RPMI8226 (cell line): ENCODE measurements at places on chromosomes 12 and 14.
A peak's percentile ranks its signal among the peaks of the same experiment; 100 is the strongest.

DNA sequence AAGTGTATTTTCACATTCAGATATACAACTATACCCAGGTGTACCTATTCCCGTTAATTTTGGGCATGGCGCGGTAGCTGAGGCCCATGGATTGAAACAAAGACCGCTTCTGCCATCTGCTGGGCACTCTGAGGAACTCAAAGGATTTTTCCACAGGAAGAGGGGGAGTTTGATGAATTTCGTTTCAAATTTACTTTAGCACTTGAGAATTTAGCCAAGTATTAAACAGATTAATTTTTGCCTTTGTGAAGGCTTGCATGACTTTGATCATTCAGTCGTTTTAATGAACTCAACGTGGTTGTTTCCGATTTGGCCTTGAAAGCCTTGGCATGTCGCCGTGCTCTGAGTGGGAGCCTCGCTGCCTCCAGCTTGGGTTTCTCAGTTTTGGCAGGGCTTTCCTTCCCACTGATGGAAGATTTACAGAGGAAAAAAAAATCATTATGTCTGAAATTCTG lies 153.2 kb upstream of the DDHD1 start:
- peak; percentile 33 for DNase-seq

- peak; percentile 56 for DNase-seq
These were observed 42.0 kb downstream of the TRAF3 start for GRCh38 chr14:102819176-102819628.

GRCh38 chr12:115308918-115309317 lies 624.9 kb upstream of the TBX3 start:
- no peak for DNase-seq

- peak; percentile 65 for DNase-seq
These were observed 1.1 kb upstream of the YY1 start for GRCh38 chr14:100237735-100238418.

- DNase-seq, result peak; percentile 31
These were observed 1.0 kb downstream of the DGKA start for GRCh38 chr12:55931780-55932550.

DNA sequence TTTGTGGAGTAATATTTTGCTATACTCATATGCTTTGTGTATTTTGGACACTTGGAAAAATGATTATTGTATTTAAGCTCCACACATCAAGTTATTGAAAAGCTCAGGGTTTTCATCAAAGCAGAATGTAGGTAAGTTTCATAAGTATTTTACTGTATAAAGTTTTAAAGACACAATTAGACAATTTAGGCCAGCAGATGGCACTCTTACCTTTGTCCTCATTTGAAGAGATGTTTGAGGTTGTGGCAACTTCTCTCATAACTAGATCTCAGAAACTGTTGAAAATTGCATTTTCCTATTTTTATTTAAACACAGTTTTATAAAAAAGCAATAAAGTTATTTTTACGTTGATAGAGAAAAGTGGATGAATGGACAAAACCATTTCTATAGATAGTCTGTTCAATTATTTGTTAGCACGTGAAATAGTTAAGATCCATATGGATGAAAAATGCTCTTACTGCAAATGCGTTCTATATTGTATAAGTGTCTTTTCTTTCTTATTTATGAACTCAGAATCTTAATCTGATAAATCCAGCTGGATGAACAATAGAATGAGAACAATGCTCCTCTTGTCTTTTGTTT lies 300.0 kb downstream of the AEBP2 start:
- DNase-seq, result peak; percentile 64

DNA sequence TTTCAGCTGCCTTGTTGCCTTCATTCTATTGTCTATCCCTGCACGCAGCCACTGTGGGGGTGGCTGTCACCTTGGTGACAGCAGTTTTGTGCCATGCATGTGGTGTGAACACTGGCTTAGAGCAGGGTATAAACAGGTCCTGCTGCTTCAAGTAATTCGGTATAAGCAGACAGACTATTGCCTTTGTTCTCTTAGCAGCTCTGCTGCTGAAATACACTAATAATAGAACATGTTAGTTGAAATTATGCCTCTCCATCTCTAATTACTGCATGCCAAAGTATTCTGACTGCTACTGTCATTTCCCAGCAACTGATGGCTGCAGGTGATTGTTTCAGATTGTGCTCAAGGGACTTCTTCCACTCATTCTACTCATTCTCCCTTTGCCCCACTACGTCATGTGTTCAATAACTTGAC lies 34.6 kb downstream of the PTPRO start:
- no peak for DNase-seq

GRCh38 chr12:54442961-54443360 lies 23.9 kb upstream of the ITGA5 start:
- no peak for DNase-seq

DNA sequence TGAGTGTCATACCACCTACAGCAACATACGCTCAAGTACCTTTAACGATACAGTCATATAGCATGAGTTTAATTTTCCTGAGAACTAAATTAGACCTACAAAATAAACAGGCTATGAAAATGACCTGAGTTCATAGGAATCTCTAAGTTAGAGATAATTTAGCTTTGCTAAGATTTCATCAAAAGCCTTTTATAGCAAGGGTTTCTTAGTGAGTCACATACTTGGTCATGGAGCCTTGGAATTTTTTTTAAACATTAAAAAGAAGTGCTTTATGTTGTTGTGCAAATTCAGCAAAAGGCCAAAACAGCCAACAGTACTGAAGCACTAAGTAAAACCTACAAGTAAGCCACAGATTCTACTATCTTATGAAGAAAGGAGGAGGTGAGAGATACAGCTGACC lies 93.6 kb upstream of the FERMT2 start:
- no peak for DNase-seq

DNA sequence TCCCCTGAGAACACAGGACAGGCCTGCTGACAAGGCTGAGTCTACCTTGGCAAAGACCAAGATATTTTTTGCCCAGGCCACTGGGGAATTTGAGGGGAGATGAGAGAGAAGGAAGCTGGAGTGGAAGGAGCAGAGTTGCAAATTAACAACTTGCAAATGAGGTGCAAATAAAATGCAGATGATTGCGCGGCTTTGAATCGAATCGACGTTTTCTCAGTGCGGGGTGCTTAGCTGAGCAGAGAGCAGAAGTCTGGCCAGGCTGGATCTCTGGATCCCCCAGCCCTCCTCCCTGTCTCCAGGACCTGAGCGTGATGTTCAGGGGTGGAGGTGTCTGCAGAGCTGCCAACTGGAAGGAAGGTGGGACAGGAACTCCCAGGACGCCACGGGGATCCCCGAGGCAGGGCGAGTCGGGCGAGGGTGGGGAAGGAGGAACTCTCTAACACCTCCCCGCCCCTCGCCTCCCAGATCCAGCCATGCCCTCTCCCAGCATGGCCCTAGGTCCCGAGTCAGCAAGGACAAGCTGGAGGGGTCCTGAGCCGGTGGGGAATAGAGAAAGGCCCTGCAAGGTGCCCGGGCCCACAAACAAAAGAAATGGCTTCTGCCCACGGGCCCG lies 527 bp upstream of the CARMIL3 start:
- no peak for DNase-seq

- DNase-seq, result peak; percentile 79
These were observed 9.4 kb downstream of the LHX5 start for GRCh38 chr12:113462117-113462774.

DNA sequence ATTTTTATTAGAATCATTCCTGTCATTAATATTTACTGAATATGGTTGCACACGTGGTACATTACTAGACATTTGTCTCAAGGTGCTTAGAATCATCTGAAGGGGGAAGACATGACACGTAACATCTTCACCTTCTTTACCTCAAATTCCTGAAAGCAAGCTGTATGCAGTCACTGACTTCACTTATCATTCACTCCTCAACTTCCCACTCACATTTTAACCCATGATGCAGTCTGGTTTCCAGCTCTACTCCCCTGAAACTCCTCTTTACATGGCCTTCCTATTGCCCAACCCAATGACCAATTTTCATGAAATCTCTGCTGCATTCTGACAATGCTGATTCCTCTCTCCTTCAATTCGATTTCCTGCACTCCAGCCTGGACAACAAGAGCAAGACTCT lies 5.8 kb upstream of the PSMC6 start:
- no peak for DNase-seq

GRCh38 chr14:42192738-42193653 lies 586.3 kb downstream of the LRFN5 start:
- no peak for DNase-seq

GRCh38 chr12:87074781-87075180 lies 818.6 kb upstream of the MGAT4C start:
- DNase-seq, result no peak

DNA sequence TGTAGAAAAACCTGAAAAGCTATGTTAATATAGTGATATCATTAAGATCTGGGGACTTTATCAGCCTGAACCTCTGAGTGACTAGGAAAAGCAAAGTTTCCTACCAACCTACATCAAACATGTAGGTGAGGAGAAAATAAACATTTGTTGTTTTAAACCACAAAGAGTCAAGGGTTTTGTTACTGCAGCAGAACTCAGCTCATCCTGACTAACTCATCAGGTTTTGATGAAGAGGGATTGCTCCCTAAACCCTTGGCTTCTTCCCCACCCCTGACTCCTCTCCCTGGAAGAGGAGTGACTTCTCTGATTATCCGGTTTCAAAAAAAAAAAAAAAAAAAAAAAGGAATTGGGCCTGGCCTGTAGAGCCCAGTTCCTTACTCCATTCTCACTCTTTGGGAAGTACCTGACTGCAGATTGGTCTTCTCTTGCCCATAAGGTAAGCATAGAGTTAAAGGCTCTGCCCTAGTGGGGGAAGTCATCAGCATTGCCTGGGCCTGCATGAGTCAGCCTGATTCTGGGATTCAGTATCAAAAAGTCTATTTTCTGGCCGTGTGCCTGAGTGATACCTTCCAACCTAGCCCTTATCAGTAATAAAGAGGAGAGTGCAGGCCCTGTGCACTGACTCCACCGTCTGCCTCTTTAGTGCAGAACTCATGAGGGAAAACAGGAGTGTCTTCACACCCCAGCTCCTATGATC lies 16.9 kb downstream of the BDKRB1 start:
- DNase-seq, result no peak

DNA sequence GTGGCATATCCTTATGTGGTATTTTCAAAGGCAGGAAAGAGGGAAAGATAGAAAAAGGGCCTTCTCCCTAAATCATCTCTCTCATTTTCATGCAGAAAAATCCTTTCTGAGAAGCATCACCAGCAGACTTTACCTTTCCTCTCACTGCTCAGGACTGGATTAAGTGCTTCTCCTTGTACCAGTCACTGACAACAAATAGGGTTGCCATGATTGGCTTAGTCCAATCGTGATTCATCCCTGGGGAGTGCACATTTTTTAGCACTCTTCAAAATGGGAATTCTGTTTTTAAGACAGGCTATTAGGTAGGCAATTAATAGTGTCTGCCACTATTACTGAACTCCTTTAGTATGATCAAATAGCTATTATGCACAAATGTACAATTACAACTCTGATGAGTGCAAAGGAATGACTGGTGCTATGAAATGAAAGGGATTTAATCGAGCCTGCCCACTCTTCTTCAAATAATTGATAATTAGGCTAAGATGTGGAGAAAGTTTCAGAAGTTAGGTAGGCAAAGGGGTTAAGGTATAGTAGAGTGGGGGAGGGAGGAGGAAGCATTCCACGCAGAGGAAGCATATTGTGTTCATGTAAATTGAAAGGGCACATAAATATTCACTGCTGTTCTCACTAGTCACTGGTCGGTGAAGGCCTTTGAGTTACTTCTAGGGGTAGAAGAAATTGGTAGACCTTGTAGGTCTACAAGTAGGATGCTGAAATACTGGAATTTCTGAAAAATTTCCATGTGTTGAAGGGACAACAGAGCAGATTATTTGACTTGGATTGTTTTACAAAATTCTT lies 84.0 kb downstream of the MSRB3 start:
- no peak for DNase-seq

- no peak for DNase-seq
These were observed 30.5 kb downstream of the ANO2 start for GRCh38 chr12:5914387-5915149.

DNA sequence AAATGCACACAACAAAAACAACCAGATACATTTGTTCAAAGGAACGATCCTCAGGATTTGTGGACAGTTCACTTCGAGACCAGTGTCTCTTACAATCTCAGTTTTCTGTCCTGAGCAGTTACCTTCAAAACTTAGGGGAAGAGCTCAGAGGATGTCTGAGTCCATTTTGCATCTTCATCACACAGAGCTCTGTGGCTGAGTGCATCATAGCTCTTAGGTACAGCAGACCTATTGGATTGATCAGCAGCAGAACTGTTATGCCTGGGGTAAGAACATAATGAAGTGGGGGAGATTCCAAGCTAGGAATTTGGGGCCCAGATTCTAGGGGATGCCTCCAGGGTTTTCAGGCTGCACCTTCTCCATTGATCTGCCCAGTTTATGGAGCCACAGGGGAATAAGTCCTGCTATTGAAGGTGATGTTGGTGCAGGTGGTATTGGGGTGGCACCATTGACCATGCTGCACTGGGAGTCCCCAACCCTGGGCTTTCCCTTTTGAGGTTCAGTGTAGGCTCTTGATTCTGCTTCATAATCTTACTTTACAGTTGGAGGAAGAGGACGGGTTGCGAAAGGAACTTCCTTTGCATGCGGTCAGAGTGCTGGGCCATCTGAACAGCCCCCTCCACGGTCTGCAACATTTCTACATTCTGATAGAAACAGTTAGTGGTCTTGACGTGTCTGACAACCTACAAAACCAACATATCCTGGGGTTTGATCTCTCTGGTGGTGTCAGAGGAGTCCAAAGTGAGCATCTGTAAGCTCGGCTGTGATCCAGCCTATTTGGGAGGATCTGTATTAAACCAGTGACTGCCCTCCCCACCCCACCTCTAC lies 112.8 kb downstream of the CHST11 start:
- DNase-seq, result no peak

GRCh38 chr14:89955022-89955744 lies 544 bp upstream of the TDP1 start:
- no peak for DNase-seq

GRCh38 chr14:75077794-75078193 lies 8.4 kb downstream of the ZC2HC1C start:
- DNase-seq, result no peak

GRCh38 chr14:26067341-26067740 lies 530.5 kb downstream of the NOVA1 start:
- no peak for DNase-seq

DNA sequence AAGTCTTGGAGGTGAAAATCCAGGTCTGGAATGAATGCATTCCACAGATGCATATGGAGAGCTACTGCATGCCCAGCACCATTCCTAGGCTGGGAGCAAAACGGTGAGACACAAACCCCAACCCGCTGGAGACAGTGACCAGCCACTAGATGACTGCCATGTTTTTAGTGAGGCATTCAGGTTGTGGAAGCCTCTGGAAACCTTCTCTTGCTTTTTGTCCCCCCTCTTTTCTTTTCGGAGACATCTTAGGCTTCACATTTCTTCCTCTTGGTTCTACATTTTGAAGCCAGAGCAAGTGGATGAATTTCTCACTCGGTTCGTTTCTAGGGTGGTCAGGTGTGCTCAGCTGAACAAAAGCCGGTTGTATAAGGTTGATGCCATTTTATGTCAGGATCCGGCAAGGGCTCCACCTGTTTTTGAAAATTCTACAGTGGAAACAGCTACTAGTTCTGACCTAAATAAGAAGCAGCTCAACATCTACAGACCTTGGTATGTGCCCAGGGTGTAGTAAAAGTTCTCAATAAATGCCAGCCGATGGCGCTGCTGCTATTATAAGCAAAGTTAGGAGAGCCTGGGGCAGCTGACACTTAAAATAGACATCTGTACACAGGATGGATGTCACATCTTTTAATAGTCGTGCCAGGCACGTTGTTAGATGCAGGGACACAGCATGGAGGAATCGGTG lies 1.8 kb upstream of the ZNF839 start:
- peak; percentile 73 for DNase-seq
